ENCODE measurements at places on chromosomes 3 and 15.
A peak's percentile ranks its signal among the peaks of the same experiment; 100 is the strongest.

DNA sequence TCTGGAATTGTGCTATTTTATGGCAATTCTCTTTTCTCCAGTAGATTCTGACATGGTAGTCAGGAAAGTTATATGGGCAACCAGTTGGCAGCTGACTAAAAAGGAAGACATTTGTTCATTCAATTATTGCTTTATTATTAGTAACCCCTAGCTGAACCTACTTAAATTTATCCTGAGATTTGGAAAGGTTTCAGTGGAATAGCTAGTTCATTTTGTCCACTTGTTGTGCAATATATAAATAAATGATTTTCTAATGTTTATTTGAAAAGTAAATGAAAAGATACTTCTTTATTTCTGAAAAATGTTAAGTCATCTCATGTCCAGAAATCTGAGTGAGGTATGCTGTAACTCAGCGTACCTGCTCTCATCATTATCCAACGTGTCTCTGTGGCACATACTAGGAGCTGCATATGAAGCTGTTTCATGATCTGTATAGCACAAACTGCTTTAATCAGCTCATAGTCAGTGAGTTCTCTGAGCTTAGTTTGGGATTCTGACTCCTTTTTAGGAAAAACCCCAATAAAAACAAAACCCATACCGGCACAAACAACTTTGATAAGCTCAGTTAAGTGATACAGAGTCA is 35.9 kb downstream of the RARB start:
- no peak for DNase-seq

- peak; percentile 50 for DNase-seq
Measured at GRCh38 chr3:167829071-167829470, 93.5 kb downstream of the SERPINI1 start.

DNA sequence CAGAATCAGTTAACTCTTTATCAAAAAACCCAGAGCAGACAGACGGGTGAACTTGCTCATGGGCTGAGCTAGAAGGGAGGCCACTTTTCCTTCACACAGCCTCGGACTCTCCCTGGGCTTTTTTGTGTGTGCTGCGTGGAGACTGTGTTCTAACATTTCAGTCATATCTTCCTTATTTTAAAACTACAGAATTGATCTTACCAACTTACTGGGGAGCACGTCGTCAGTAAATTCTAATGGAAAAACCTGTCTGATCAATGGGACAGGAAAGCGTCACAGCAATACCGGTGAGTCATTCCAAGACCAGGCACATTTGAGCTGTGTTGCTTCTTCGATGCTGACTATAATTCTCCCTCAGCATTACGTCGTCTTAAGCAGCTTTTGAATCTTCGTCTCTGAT is 145.1 kb downstream of the LPP start:
- no peak for DNase-seq

- no peak for DNase-seq
Measured at GRCh38 chr15:80525853-80526252, 121.7 kb downstream of the ARNT2 start.

GRCh38 chr3:28247286-28247685 is 5.9 kb downstream of the CMC1 start:
- DNase-seq, result no peak

DNA sequence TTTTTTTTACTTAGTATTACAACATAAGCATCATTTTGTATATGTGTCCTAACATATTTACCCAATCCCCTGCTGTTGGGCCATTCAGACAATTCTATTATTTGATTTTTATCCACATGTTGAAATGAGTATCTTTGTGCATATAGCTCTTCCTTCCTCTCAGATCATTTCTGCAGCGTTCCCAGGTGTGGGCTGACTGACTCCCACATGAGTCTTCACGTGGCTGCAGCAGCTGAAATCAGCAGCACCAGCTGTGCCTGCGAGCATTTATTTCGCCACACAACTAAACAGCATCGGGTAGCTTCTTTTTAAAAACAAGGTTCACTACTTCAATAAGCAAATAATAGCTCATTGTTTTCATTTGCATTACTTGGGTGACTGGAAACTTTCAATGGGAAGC is 44.5 kb upstream of the PDE8A start:
- DNase-seq, result no peak

- DNase-seq, result no peak
Measured at GRCh38 chr3:110623571-110623970, 448.0 kb upstream of the NECTIN3 start.
